ENCODE measurements at places on chromosomes 16 and 17. TPM values are rescaled to one million over a fixed set of nuclear protein-coding genes. Genes with fewer than 3 reads are reported as not detected.

DNA sequence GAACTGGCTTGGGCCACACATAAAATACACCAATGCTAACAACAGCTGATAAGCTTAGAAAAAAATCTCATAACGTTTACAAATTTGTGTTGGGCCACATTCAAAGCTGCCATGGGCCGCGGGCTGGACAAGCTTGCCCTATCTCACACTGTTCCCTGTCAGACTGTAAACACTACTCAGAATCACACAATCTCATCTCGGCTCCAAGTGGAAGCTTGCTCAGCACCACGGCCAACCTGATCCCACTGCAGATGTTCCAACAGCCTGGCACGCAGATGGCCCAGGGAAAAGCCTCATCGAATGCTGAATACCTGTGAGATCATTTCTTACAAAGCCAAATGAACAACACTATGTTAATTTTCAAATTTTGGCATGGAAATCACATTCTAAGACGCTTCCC is 125.8 kb downstream of the ANKRD11 start:
- no peak for DNase-seq

GRCh38 chr16:49599704-49600103 is 226.1 kb downstream of the C16orf78 start:
- DNase-seq = no peak

- DNase-seq = peak; percentile 58
Measured at GRCh38 chr17:9768381-9768934, 22.9 kb downstream of the DHRS7C start.

- DNase-seq = no peak
Measured at GRCh38 chr16:68362947-68363657, 52.3 kb downstream of the PRMT7 start.

DNA sequence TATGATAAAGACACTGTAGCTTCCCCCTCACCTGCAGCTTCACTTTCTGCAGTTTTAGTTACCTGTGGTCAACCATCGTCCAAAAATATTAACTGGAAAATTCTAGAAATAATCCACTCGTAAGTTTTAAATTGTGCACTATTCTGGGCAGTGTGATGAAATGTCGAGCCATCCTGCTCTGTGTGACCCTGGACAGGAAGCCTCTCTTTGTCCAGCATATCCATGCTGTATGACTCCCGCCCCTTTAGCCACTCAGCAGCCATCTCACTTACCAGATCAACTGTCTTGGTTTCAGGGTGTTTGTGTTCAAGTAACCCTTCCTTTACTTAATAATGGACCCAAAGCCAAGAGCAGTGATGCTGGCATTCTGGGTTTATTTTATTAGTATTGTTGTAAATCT is 56.1 kb downstream of the SIAH1 start:
- no peak for DNase-seq

- peak; percentile 47 for DNase-seq
Measured at GRCh38 chr17:15502369-15503112, 35.1 kb upstream of the CDRT4 start.

DNA sequence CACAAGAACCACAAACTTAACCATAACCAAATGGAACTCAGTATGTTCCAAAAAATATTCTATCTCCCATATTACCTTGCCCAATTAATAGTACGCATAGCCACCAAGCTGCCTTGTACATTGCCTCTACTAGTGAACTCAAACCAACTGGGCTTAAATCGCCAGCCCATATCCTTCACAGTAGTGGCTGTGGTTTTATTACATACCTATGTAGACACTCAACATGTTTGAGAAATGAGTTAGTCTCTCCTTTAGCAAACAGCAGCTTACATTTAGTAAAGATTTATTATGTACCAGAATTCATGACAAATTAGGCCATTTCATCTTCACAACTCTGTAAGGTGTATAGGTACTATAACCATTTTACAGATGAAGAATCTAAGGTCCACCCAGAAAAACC is 41.4 kb downstream of the GRB2 start:
- DNase-seq = no peak

DNA sequence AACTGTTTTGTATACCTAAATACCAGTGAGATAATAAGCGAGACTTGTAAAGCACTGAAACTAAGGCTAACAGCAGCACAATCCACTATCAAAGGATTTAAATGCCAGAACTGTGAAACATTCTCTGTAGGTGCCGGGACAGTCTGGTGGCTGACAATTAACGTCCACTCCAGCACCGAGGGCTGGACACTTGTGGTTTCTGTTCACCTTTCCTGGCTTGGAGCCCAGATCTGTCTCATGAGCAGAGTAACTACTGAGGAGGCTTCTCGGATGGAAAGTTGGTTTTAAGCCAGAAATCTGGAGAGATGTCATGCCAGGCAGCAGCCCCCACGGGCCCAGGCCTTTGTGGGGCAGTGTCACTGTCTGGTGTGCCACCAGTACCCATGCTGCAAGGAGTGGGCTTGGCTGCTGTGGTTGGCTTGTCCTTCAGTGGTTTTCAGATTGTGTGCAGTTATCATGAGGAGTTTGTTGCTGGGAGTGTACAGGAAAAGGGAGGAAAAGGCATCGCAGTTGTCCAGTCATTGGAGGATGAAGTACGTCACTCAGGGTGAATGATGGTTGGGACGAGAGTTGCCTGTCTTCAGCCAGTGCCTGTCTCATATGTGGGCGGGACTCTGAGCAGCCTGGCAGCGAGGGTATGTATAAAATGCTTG is 35.5 kb downstream of the UBN1 start:
- DNase-seq = no peak

GRCh38 chr16:48347980-48348379 is 37.2 kb downstream of the SIAH1 start:
- DNase-seq = no peak

TMIGD1 gene
- not detected for total RNA-seq

KRTAP4-1 gene
- not detected for total RNA-seq

PRSS36 gene
- 0.33 TPM for total RNA-seq

Data from CD4-positive, alpha-beta T cell (primary cell).